ENCODE measurements at places on chromosomes 6 and 20.

GRCh38 chr20:56945901-56946300 is 316.8 kb downstream of the TFAP2C start:
- DNase-seq, result no peak

DNA sequence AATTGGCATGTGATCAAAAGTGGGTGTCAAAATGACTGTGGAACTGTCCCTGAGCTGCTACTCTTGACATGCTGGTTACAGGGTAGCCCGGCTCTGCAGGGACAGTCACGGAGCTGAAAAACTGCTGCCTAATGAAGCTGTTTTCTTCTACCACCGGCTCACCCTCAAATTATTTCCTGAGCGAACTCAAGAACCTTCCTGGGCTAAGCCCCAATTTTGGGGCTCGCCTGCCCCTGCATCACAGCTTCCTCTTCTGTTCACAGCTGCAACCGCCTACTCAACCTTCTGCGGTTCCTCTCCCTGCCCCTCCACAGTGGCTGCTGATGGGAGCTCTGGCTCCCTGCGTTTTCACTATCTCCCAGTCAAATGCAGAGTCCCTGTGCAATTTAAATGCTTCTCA is 110.8 kb upstream of the MLN start:
- peak; percentile 26 for DNase-seq

DNA sequence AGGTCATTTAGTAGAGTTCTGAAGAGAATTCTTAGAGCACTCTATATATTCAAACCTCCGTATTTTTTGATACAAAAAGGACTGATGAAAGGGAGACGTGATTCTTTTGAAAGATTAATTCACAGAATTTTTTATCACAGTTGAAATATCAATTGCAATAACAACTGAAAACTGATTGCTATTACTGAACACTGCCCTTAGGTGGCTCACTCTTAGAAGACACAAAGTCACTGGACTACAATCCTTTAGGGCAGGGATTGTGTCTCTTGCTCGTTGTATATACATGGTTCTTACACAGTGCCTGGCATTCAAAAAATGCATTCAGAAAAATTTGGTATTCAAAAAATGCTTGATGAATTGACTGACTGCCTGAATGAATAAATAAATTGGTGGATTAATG is 17.1 kb upstream of the CALHM6 start:
- DNase-seq, result no peak

GRCh38 chr6:148242180-148242579 is 100.5 kb upstream of the SASH1 start:
- no peak for DNase-seq

- no peak for DNase-seq
These were observed 8.5 kb downstream of the NDUFAF4 start for GRCh38 chr6:96889146-96889545.
